Immature natural killer cell (primary cell): ENCODE measurements at places on chromosomes 4 and X. TPM values are rescaled to one million over a fixed set of nuclear protein-coding genes. Genes with fewer than 3 reads are reported as not detected.

RAB33A gene
- 15.1 TPM for polyA plus RNA-seq

TCEAL5 gene
- polyA plus RNA-seq = not detected

GRCh38 chr4:19074036-19074435 lies 1052.5 kb upstream of the LCORL start:
- DNase-seq = no peak

DNA sequence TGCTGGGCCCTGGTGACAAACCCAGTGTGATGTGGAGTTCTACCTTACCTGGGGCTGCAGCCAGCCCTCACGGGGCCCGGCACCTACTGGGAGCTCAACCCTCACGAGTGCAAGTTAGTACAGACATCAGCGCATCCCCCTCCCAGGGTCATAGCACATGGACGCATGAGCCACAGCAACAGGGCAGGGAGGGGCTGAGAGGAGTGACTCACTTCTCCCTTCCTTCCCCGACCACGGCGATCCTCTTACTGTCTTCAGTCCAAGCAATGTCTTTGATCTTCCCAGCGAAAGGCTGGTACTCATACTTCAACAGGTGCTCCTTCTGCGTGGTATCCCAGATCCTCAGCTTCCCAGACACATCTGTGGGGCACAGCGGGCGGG lies 17.8 kb downstream of the WDR1 start:
- no peak for DNase-seq

GRCh38 chr4:159937595-159937994 lies 834.7 kb downstream of the RAPGEF2 start:
- DNase-seq = no peak

- DNase-seq = no peak
These were observed 62.9 kb upstream of the TXK start for GRCh38 chr4:48196758-48197504.

DNA sequence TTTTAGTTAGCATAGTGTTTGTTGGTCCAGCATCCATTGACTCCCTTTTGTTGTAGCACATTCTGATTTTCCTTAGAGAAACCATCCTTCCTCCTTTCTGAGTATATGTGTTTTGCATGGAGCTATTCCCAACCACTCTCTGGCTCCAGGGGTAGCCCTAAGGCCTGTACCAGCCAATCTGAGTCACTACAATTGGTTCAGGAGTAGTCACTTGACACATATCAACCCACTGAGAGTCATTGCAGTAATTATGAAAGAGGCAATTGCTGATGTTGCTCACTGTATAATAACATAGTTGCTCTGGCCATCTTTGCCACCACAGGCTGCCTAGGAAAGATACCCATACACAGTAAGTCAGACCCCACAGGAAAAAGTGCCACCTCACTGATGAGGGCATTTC lies 71.2 kb upstream of the GRID2 start:
- DNase-seq = no peak
